GM23248 (cell line): ENCODE measurements at places on chromosomes 3 and 15. TPM values are rescaled to one million over a fixed set of nuclear protein-coding genes. Genes with fewer than 3 reads are reported as not detected.

DNA sequence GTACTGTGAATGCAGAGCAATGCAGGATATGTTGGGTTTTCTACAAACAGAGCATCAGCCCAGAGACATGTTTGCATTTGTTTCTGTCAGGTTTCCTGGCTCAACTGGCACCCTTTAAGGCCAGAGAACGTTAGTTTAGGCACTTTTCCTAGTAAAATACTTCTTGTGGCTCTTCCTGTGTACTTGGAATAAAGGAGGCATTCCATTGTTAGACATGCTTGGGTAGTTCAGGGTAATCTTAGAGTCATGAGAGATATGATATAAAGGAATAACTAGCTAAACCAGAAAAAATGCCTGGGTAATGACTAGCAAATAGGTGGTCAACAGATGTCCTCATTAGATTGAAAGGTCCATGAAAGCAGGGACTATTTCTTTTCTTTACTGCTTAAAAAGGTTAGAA is 60.4 kb upstream of the RBM5 start:
- H3K4me3 ChIP-seq, result no peak overlapping the region
- peak overlapping the region; percentile 3; the same call in 1 of the 2 replicates for H3K27ac ChIP-seq
- no peaks in the 10 kb centered on the region for H3K27me3 ChIP-seq
- DNase-seq, result peak; percentile 45
- H3K4me1 ChIP-seq, result peaks cover 12% of the 10 kb centered on the region
- H3K36me3 ChIP-seq, result 0 out of 2 replicates have a peak, but pooled peaks cover 7% of the 10 kb centered on the region

Gene GPR149
- total RNA-seq, result not detected in 2 replicates

DNA sequence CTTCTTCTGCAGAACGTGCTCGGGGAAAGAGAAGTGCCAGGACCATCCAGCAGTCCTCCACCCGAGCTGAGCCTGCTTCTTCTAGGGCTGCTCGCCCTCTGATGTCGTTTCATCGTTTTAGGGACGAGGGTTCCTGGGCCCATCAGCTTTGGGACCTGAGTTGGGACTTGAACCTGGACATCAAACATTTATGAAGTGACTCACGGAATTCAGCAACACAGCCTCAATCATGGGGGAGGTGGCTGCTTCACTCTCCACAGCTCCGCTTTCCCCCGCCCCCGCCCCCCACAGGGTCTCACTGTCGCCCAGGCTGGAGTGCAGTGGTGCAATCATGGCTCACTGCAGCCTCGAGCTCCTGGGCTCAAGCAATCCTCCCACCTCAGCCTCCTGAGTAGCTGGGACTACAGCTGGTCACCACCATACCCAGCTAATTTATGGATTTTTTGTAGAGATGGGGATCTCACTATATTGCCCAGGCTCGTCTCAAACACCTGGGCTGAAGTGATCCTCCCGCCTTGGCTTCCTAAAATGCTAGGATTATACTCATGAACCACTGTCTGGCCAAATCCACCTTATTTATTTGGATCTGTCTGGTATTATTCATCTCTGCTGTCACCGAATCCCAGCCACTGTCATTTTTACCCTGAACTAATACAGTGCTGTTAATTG is 725 bp upstream of the SCAMP2 start:
- H3K4me1 ChIP-seq, result peaks cover 16% of the 10 kb centered on the region
- H3K27me3 ChIP-seq, result no peaks in the 10 kb centered on the region
- peak; percentile 41 for DNase-seq
- H3K36me3 ChIP-seq, result no peaks in the 10 kb centered on the region
- H3K4me3 ChIP-seq, result peak overlapping the region; percentile 84
- no peak overlapping the region for H3K27ac ChIP-seq

GRCh38 chr3:102006812-102007485 is 157.6 kb downstream of the NFKBIZ start:
- H3K36me3 ChIP-seq, result no peaks in the 10 kb centered on the region
- peaks cover 22% of the 10 kb centered on the region for H3K4me1 ChIP-seq
- H3K27me3 ChIP-seq, result no peaks in the 10 kb centered on the region
- H3K4me3 ChIP-seq, result peak overlapping the region; percentile 43

DNA sequence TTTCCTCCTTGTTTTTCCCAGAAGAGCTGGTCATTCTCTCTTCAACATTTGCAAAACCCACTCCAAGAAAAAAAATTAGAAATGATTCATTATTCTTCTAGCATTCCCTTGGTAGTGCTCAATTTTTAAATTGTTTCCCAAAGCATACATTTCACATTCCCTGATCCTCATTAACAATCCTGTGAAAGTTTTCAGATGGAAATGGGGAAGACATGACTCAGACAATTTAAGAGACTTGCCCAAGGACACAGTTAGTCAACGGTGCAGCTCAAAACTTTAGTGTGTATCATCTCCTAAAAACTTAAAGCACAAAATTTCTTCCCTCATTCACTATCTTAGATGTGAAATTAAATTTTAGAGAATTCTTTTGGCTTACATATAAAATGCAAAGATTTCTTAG is 17.1 kb upstream of the ABI3BP start:
- H3K4me3 ChIP-seq, result peak overlapping the region; percentile 6; the same call in 1 of the 2 replicates
- no peaks in the 10 kb centered on the region for H3K36me3 ChIP-seq
- peak overlapping the region; percentile 93 for H3K27ac ChIP-seq
- peaks cover 33% of the 10 kb centered on the region for H3K4me1 ChIP-seq
- peak; percentile 91 for DNase-seq
- H3K27me3 ChIP-seq, result no peaks in the 10 kb centered on the region

Gene ROPN1B
- not detected in 2 replicates for total RNA-seq

Gene ITPKA
- 0.43 and 7.7 TPM in 2 replicates for total RNA-seq

DNA sequence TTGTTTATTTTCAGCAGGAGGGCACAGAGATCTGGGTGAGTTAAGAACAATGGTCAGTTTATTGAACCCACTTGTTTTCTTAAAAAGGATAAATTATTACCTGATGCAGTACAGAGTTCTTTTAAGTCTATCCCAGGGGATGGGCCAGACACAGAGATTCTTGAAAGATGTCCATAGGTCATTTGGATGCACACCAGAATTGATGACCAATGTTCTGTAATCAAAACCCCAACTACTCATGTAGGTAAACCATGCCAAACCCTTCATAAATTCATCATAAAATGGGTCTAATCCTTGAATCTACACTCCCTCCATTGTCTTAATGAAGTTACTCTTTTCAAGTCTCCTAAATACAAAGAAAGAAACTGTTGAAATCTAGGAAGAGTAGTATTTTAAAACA is 273.0 kb upstream of the COL8A1 start:
- no peaks in the 10 kb centered on the region for H3K27me3 ChIP-seq
- no peak overlapping the region for H3K27ac ChIP-seq
- no peak overlapping the region for H3K4me3 ChIP-seq
- peak; percentile 19 for DNase-seq

DNA sequence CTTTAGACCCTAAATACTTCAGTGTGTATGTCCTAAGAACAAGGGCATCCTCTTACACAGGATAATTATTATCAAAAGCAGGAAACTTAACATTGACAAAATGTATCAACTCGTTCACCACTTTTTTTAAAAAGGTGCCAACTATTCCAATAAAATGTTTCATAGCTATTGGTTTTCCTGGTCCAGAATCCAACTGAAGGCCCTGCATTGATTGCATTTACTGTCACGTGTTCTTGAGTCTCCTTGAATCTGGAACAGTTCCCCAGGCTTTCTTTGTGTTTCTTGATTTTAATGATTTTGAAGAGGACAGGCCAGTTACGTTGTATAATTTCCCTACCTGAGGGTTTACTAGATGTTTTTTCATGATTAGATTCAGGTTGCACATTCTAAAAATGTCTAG is 94.6 kb upstream of the ARHGEF3 start:
- no peaks in the 10 kb centered on the region for H3K36me3 ChIP-seq
- no peak for DNase-seq
- no peak overlapping the region for H3K27ac ChIP-seq
- no peaks in the 10 kb centered on the region for H3K27me3 ChIP-seq
- no peaks in the 10 kb centered on the region for H3K4me1 ChIP-seq

Gene EXD1
- total RNA-seq, result not detected in 2 replicates

Gene PSTPIP1
- total RNA-seq, result 0.38 TPM in 1 of 2 replicates, not detected in the other

Gene ECE2
- total RNA-seq, result not detected in 2 replicates

DNA sequence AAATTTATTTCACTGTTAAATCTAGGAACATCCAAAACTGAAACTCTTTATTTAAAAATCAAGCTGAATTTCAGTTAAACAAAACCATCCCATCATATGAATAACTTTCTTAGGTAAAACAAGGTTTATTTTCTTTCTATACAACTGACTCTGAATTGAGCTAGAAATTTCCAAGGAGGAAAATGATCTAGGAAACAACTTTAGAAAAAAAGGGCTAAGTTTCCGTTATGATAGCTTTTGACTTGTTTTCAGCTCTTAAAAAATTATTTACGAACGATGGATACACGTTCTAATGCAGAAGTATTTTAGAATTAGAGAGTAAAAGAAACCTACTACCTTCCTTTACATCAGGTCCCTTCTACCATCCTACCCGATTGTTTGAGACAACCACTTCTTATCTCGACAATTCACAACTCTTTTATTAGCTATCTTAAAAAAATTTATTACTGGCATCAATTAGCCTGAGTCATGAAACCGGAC is 1.8 kb upstream of the IGF1R start:
- no peaks in the 10 kb centered on the region; the same call in 1 of the 2 replicates for H3K4me1 ChIP-seq
- no peak for DNase-seq
- H3K4me3 ChIP-seq, result peak overlapping the region; percentile 90
- H3K27ac ChIP-seq, result no peak overlapping the region

- H3K4me3 ChIP-seq, result no peak overlapping the region
- H3K27me3 ChIP-seq, result no peaks in the 10 kb centered on the region
- no peaks in the 10 kb centered on the region for H3K36me3 ChIP-seq
- H3K27ac ChIP-seq, result 0 out of 2 replicates have a peak overlapping the region, but pooled peaks have one; percentile 37
- peaks cover 7% of the 10 kb centered on the region; the same call in 1 of the 2 replicates for H3K4me1 ChIP-seq
These were observed 68.0 kb downstream of the LRRK1 start for GRCh38 chr15:100987143-100987542.

Gene PLSCR5
- total RNA-seq, result not detected in 2 replicates

Gene BHLHE40
- total RNA-seq, result 27.6 and 33.9 TPM in 2 replicates

DNA sequence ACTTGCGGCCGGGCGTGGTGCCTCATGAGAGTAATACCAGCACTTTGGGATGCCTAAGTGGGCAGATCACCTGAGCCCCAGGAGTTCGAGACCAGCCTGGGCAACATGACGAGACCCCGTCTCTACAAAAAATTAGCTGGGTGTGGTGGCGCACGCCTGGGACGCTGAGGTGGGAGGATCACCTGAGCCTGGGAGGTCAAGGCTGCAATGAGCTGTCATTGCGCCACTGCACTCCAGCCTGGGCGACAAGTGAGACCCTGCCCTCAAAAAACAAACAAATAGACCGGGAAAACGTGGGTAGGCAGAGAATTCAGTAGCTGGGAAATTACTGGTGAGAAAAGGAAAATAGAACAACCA is 667 bp downstream of the UMPS start:
- no peaks in the 10 kb centered on the region for H3K36me3 ChIP-seq
- peaks cover 16% of the 10 kb centered on the region for H3K4me1 ChIP-seq
- no peak for DNase-seq
- H3K27ac ChIP-seq, result peak overlapping the region; percentile 53

DNA sequence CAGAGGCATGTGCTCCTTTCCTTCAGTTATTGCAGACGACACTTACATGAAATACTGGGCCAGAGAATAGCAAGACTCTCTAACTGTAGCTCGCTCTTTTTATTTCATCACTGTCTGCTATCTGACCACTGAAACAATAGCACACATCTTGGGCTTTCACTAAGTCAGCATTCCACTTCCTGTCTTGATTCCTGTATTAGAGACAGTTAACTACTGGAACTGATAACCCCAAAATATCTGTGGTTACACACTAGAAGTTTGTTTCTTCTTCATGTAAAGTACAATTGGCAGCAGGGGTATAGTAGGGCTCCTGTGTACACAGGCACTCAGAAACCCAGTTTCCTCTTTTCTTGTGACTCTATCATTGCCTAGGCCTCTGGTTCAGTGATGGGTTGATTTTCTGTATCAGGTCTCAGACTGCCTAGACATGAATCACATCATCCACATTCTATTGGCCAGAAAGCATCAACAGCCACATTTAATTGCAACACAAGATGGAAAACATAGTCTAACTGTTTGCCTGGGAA is 230.2 kb upstream of the CD96 start:
- no peaks in the 10 kb centered on the region for H3K36me3 ChIP-seq
- peaks cover 13% of the 10 kb centered on the region; the same call in 1 of the 2 replicates for H3K4me1 ChIP-seq
- no peak overlapping the region for H3K27ac ChIP-seq
- 0 out of 2 replicates have a peak, but pooled peaks cover 4% of the 10 kb centered on the region for H3K27me3 ChIP-seq
- no peak overlapping the region for H3K4me3 ChIP-seq

Gene GABRA5
- 0.22 and 0.25 TPM in 2 replicates for total RNA-seq

DNA sequence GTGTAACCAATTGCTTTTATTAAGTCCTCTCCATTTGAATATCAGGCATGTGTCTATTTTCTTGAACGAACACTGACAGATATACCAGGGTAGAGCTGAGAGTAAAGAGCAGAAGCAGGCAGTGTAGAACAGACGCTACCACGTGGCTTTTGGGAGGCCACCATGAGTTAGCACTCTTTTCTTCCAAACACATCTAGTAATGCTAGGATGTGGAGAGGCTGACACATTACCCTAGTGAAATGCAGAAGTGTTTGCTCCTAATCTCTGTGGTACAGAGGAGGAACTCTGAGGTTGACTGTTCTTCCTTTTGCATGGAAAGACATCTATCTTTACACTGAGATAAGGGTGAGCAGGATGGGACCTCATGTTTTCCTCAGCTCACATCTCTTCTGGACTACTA is 216.3 kb downstream of the SATB1 start:
- H3K27ac ChIP-seq, result no peak overlapping the region
- no peak overlapping the region for H3K4me3 ChIP-seq
- no peaks in the 10 kb centered on the region for H3K36me3 ChIP-seq
- H3K4me1 ChIP-seq, result no peaks in the 10 kb centered on the region
- no peak for DNase-seq

DNA sequence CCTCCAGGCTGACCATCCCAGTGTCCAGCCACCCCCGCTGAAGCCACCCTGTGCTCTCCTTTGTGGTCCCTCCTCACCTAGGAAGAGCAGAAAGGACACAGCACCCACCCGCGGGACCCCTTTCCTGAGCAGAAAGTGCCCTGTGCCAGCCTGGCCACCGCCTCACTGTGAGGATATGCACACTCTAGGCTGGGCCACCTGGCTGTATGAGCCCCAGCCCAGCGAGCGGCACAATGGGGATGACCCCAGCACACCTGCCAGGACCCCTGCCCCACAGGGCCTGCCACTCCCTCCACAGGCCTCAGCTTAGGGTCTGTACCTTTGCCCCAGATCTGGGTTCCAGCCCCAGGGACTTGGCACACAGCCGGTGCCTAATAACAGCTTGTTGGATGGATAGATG is 47.9 kb upstream of the FURIN start:
- no peaks in the 10 kb centered on the region for H3K4me1 ChIP-seq
- no peak overlapping the region for H3K27ac ChIP-seq
- H3K27me3 ChIP-seq, result no peaks in the 10 kb centered on the region
- no peak overlapping the region for H3K4me3 ChIP-seq

Gene TRIM59
- 14.8 and 26.1 TPM in 2 replicates for total RNA-seq

Gene ATG3
- total RNA-seq, result 44.0 and 58.6 TPM in 2 replicates

GRCh38 chr3:2390926-2391532 is 292.4 kb downstream of the CNTN4 start:
- no peak overlapping the region for H3K4me3 ChIP-seq
- H3K27ac ChIP-seq, result no peak overlapping the region
- no peaks in the 10 kb centered on the region for H3K4me1 ChIP-seq
- H3K27me3 ChIP-seq, result no peaks in the 10 kb centered on the region

Gene CYP1A2
- total RNA-seq, result not detected in 2 replicates

- H3K4me1 ChIP-seq, result no peaks in the 10 kb centered on the region; the same call in 1 of the 2 replicates
- H3K4me3 ChIP-seq, result no peak overlapping the region
- no peaks in the 10 kb centered on the region for H3K36me3 ChIP-seq
- no peak overlapping the region for H3K27ac ChIP-seq
- H3K27me3 ChIP-seq, result no peaks in the 10 kb centered on the region
These were observed 1064.9 kb downstream of the FHIT start for GRCh38 chr3:60186359-60186758.

Gene LRRIQ4
- total RNA-seq, result not detected in 2 replicates
